ENCODE measurements at places on chromosomes 11 and 22. TPM values are rescaled to one million over a fixed set of nuclear protein-coding genes. Genes with fewer than 3 reads are reported as not detected.

The LMO2 gene
- total RNA-seq = not detected

The PAX6 gene
- total RNA-seq = not detected

The PRRG4 gene
- 0.43 TPM for total RNA-seq

- no peak overlapping the region for H3K27ac ChIP-seq
- no peaks in the 10 kb centered on the region for H3K27me3 ChIP-seq
- no peak for DNase-seq
These were observed 5.5 kb downstream of the CEP57 start for GRCh38 chr11:95795627-95796295.

- no peak overlapping the region for H3K4me3 ChIP-seq
- H3K27ac ChIP-seq = no peak overlapping the region
- H3K4me1 ChIP-seq = peaks cover 4% of the 10 kb centered on the region
- no peaks in the 10 kb centered on the region for H3K36me3 ChIP-seq
- DNase-seq = no peak
These were observed 47.8 kb upstream of the BMAL1 start for GRCh38 chr11:13229711-13230318.

DNA sequence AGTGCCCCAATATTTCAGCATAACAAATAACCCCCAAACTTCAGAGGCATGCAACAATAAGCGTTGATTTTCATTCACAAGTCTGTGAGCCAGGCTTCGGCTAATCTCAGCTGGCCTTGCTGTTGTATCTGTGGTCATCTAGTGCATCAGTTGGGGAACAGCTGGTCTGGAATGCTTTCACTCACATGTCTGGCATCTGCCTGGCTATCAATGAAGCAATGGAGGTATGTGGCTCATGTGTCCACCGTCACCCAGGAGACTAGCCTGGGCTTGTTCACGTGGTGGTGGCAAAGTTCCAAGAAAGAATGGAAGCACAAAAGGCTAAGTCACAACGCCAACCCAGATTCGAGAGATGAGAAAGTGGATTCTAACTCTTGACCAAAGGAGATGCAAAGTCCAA, 304.8 kb upstream of the ISX start:
- H3K27ac ChIP-seq = no peak overlapping the region
- DNase-seq = no peak
- peaks cover 2% of the 10 kb centered on the region for H3K27me3 ChIP-seq
- no peak overlapping the region for H3K4me3 ChIP-seq
- H3K4me1 ChIP-seq = no peaks in the 10 kb centered on the region

GRCh38 chr11:100939571-100939970, 190.0 kb downstream of the PGR start:
- H3K4me3 ChIP-seq = no peak overlapping the region
- no peak for DNase-seq
- H3K27ac ChIP-seq = no peak overlapping the region
- H3K36me3 ChIP-seq = no peaks in the 10 kb centered on the region
- H3K27me3 ChIP-seq = no peaks in the 10 kb centered on the region

- peaks cover 2% of the 10 kb centered on the region for H3K27me3 ChIP-seq
- H3K36me3 ChIP-seq = peaks cover 8% of the 10 kb centered on the region
- DNase-seq = no peak
- no peak overlapping the region for H3K27ac ChIP-seq
- peaks cover 5% of the 10 kb centered on the region for H3K4me1 ChIP-seq
- H3K4me3 ChIP-seq = no peak overlapping the region
These were observed 12.5 kb downstream of the TMEM258 start for GRCh38 chr11:61779666-61780525.

DNA sequence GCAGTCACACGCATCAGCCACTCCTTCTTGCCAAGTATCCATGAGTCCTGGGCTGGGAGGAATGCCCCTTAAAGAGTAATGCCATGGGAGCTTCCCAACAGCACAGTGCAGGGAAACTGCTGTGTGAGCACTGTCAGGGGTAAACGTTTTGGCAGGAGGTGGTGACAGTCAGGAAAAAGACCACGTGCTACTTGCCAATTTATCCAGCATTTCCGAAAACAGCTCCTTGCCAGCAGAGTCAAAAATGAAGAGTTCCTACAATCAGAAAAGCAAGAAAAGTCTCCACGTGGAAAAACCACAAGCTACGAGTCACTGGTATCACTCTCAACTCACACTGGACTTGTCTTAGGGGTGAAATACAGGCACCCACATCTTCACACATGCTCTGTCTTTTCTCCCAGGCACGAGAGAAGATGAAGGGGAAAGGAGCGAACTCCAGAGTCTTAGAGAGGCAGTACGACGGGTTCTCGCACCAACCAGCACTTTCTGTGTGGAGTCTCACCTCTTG, 9.9 kb downstream of the IFT27 start:
- H3K4me3 ChIP-seq = no peak overlapping the region
- no peak for DNase-seq
- no peak overlapping the region for H3K27ac ChIP-seq
- no peaks in the 10 kb centered on the region for H3K27me3 ChIP-seq
- no peaks in the 10 kb centered on the region for H3K4me1 ChIP-seq

GRCh38 chr22:27438271-27438980, 363.1 kb downstream of the MN1 start:
- H3K4me1 ChIP-seq = no peaks in the 10 kb centered on the region
- DNase-seq = no peak
- no peak overlapping the region for H3K4me3 ChIP-seq
- H3K36me3 ChIP-seq = no peaks in the 10 kb centered on the region
- H3K27me3 ChIP-seq = peaks cover 2% of the 10 kb centered on the region
- no peak overlapping the region for H3K27ac ChIP-seq

DNA sequence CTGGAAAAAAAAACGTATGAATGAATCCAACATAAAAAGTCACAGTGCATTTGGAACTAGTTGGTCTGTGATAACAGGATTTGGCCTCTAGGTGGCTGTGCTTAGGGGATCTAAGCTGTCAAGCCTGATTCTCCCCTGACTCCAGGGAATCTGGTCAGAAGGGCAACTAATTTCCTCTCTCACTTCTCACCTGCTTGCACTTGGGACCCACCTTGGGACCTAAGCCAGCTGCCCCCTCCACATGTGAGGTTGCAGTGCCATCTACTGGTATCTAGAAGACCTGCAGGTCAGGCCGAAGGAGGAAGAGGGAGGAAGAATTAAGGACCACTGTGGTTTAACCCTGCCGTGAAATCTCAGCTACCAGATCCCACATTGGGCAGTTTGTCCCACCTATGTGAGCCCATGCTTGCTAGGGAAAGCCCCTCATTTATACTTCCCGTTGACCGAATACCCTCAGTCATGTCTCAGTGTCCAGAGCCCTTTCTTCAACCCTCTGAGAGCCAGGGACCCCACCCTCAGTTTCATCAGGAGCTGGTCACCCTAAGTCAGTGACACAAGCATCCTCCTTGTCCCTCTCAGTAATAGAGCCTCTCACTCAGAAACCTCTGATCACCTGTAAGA, 33.2 kb upstream of the CAVIN3 start:
- no peaks in the 10 kb centered on the region for H3K36me3 ChIP-seq
- peaks cover 44% of the 10 kb centered on the region for H3K4me1 ChIP-seq
- H3K4me3 ChIP-seq = no peak overlapping the region
- H3K27ac ChIP-seq = no peak overlapping the region

DNA sequence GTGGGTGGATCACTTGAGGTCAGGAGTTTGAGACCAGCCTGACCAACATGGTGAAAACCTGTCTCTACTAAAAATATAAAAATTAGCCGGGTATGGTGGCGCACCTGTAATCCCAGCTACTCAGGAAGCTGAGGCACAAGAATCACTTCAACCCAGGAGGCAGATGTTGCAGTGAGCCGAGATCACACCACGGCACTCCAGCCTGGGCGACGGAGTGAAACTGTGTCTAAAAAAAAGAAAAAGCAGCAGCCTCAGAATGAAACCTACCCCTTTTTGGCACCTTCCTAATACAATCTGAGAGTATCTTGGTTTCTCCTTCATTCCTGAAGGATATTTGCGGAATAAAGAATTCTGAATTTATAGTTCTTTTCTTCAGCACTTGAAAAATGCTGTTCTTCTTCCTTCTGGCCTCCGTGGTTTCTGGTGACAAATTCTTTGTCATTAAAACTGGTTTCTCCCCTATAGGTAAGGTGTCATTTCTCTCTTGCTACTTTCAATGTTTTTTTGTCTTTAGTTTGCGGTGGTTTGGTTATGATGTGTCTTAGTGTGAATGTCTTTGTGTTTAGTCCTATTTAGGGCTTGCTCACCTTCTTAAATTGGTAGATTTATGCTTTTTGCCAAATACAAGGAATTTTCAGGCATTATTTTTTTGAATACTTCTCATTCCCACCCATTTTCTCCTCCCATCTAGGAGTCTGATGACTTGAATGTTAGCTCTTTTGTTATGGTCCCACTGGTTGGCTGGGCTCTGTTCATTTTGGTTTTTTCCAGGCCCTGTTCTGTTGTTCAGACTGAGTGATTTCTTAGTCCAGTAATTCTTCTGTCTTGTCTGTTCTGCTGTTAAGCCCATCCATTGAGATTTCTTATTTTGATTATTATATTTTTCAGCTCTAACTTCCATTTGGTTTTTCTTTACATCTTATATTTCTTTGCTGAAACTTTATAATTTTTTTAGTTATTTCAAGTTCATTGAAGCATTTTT, 15.4 kb downstream of the ASRGL1 start:
- peak overlapping the region; percentile 10 for H3K27ac ChIP-seq
- H3K4me1 ChIP-seq = peaks cover 10% of the 10 kb centered on the region
- no peak overlapping the region for H3K4me3 ChIP-seq
- peak; percentile 15 for DNase-seq
- H3K36me3 ChIP-seq = no peaks in the 10 kb centered on the region
- no peaks in the 10 kb centered on the region for H3K27me3 ChIP-seq

DNA sequence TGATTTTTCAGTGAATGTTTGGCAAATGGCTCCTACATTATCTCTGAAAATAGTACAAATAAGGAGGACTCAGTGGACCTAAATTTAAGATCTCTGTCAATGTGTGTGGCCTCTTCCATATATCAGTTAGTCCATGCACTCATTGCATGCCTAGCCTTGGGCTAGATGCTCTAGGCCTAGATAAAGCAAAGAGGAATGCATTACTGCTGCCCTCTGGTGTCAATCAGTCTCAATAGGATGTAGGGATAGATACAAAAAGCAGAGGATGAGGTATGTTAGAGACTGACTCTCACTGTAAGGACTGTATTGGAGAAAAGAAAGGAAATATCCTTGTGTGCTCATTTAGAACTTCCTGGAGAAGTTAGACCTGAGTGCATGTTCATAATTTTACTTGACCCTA, 42.0 kb downstream of the MS4A2 start:
- no peaks in the 10 kb centered on the region for H3K36me3 ChIP-seq
- H3K27ac ChIP-seq = no peak overlapping the region
- peaks cover 5% of the 10 kb centered on the region for H3K27me3 ChIP-seq

DNA sequence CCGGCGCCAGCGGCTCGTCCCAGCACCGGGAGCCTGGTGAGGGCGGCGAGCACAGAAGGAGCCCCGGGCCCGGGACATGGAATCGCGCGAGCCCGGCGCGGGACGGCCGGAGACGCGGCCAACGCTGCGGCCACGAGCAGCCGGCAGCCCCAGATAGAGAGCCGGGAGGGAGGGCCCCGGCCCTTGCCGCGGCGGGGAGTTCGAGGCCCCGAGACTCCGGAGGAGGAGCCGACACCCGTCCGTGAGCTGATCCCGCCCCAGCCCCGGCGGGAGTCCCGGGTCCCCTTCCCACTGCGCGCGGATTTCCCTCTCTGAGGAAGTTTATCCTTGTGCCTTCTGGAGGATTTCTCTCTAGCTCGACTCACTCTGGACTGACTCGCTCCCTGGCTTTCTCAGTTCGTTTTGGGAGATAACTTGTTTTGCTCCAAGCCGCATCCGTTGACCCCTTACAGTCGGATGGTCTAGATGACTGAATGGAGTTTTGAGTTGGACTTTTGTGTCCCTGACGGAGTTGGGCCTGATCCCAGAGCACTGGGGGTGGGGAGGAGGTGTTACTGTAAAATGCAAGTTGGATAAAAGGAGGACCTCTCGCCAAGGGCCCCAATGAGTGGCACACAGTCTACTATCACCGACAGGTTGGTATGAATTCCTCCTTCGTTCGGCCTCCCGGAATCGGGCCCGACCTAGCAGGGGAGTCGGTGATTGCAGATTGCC, 585 bp downstream of the ARHGEF12 start:
- H3K4me3 ChIP-seq = peak overlapping the region; percentile 88
- DNase-seq = peak; percentile 42
- peaks cover 34% of the 10 kb centered on the region for H3K4me1 ChIP-seq
- peaks cover 8% of the 10 kb centered on the region for H3K36me3 ChIP-seq
- H3K27ac ChIP-seq = no peak overlapping the region
- peaks cover 40% of the 10 kb centered on the region for H3K27me3 ChIP-seq

DNA sequence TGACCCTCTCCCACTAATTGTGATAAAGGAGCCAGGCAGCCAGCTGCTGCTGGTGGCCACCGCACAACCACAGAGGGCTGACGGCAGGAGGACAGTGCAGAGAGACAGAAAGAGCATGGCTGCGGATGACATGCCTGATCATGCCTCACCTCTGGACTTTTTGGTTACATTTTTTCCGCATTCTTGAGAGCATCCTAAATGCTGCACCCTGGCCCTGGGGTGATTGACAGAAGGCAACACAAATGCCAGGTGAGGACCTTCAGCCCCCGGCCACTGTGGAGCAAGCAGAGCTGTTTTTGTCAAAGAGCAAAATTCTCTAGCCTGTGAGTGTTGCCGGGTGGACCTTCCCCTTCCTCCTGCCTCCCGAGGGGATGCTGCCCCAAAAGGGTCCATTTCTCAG, 78.5 kb downstream of the RPS6KA4 start:
- H3K4me3 ChIP-seq = no peak overlapping the region
- peaks cover 9% of the 10 kb centered on the region for H3K27me3 ChIP-seq
- no peak overlapping the region for H3K27ac ChIP-seq
- H3K36me3 ChIP-seq = no peaks in the 10 kb centered on the region
- no peaks in the 10 kb centered on the region for H3K4me1 ChIP-seq

- no peak overlapping the region for H3K27ac ChIP-seq
- H3K4me3 ChIP-seq = no peak overlapping the region
- H3K36me3 ChIP-seq = no peaks in the 10 kb centered on the region
- DNase-seq = no peak
- no peaks in the 10 kb centered on the region for H3K4me1 ChIP-seq
- H3K27me3 ChIP-seq = peaks cover 3% of the 10 kb centered on the region
These were observed 97.1 kb downstream of the ME3 start for GRCh38 chr11:86575208-86575855.

GRCh38 chr11:108891143-108891542, 226.3 kb downstream of the DDX10 start:
- H3K27me3 ChIP-seq = no peaks in the 10 kb centered on the region
- no peak overlapping the region for H3K27ac ChIP-seq
- H3K4me1 ChIP-seq = peaks cover 11% of the 10 kb centered on the region
- DNase-seq = no peak
- peaks cover 4% of the 10 kb centered on the region for H3K36me3 ChIP-seq

All from activated CD4-positive, alpha-beta memory T cell treated with anti-CD3 and anti-CD28 coated beads for 36 hours (primary cell).